ENCODE measurements at places on chromosomes 11 and 22. TPM values are rescaled to one million over a fixed set of nuclear protein-coding genes. Genes with fewer than 3 reads are reported as not detected.
A peak's percentile ranks its signal among the peaks of the same experiment; 100 is the strongest.

PANX3 gene
- not detected for total RNA-seq

DNA sequence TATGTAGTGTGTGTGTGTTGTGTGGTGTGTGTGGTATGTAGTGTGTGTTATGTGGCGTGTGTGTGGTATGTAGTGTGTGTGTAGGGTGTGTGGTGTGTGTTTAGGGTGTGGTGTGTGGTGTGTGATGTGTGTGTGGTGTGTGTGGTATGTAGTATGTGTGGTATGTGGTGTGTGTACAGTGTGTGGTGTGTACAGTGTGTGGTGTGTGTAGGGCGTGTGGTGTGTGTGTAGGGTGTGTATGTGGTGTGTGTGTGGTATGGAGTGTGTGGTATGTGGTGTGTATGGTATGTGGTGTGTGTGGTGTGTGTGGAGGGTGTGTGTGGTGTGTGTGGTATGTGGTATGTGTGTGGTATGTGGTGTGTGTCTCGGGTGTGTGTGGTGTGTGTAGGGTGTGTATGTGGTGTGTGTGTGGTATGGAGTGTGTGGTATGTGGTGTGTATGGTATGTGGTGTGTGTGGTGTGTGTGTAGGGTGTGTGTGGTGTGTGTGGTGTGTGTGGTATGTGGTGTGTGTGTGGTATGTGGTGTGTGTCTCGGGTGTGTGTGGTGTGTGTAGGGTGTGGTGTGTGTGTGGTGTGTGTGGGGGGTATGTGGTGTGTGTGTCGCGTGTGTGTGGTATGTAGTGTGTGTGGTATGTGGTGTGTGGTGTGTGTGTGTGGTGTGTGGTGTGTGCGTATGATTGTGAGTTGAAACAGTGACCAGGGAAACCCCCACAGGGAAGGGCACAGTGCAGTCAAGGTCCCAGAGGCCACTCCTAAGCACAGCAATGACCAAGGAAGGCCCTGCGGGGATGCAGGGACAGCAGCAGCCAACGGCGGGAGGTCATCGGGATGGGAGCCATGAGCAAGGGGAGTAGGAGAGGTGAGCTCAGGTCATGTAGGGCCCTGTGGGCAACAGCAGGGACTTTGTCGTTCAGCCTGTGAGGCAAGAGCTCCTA lies 2.9 kb upstream of the PPP6R2 start:
- no peak overlapping the region for H3K4me3 ChIP-seq
- peak; percentile 74 for DNase-seq
- 0 out of 2 replicates have a peak, but pooled peaks cover 4% of the 10 kb centered on the region for H3K4me1 ChIP-seq

DNA sequence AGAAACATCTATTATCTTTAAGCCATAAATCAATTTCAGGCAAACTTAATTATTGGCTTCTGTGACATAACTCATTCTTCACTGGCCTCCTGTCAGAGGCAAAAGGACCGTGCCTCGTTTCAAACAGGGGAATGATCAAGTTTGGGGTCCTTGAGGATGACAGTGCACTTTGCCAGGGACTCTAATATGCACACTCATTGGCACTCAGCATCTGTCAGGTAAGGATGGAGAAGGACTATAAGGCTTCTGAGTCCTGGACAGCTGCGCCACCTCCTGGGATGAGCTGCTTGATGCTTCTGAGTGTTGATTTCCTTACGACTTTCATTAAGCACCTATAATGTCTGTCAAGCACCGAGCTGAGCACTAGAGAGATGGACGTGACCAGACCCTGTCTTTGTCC lies 20.2 kb downstream of the BPIFC start:
- no peaks in the 10 kb centered on the region for H3K36me3 ChIP-seq
- H3K4me1 ChIP-seq = 0 out of 2 replicates have a peak, but pooled peaks cover under 1% of the 10 kb centered on the region
- H3K4me3 ChIP-seq = no peak overlapping the region
- H3K27me3 ChIP-seq = peaks cover 78% of the 10 kb centered on the region

OTOG gene
- total RNA-seq = not detected

OR52L1 gene
- not detected for total RNA-seq

DNA sequence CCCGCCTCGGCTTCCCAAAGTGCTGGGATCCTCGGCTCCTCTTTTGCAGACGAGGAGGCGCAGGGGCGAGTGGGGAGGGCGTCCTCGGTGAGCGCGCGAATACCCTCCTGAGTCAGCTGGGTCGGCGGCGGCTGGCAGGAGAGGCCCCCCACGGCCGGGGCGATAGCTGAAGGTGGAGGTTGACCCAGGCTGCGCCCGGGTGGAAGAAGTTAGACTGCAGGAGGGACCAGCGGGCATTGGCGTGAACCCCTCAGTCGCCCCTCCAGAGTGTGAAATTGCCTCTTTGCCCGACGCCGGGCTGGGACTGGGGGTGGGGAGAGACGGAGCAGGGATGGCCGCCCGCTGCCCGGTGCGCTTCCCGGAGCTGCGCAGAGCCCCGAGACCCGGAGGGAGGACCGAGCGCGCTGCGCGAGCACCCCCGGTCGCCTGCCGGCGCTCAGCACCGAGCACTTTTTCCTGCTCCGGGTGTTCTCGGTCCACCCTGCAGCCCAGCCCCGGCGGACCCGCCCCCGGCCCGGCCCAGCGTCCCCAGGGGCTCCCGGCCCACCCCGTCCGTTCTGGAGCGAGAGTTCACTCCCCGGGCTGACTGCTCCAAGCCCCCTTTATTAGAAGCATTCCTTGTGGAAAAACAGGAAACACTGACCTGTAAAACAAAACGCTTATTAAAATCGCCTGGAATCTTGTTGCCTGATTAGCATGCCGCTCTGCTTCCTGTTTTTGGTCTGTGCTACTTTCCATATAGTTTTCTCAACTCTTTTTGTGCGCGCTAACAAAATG lies 13.7 kb upstream of the CPT1A start:
- H3K27me3 ChIP-seq = 0 out of 2 replicates have a peak, but pooled peaks cover 4% of the 10 kb centered on the region
- H3K4me1 ChIP-seq = peaks cover 18% of the 10 kb centered on the region
- H3K4me3 ChIP-seq = no peak overlapping the region
- H3K27ac ChIP-seq = no peak overlapping the region

DNA sequence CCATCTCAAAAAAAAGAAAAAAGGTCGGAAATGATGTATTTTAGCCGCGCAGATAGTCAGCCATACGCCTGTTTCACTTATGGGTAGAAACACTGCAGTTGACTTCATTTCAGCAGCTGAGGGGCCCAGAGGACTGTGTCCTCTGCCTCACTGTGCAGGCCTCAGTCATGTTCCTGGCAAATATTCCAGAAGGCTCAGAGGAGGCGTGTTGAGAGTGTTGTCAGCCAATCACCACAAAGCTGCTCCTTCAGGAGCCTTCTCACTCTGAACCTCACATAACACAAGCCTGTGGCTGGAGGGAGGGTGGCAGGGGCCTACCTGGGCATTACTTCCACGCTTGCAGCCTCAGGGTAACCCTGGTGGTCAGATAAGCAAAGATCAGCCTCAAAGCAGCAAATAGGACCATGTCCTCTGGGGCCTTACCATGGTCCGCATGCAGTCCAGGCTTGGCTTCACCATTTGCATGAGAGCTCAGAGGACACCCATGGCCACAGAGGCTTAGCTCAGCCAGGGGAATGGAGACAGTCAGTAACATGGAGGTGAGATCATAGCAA lies 17.3 kb upstream of the TREH start:
- H3K27me3 ChIP-seq = no peaks in the 10 kb centered on the region
- no peak overlapping the region for H3K27ac ChIP-seq
- H3K36me3 ChIP-seq = no peaks in the 10 kb centered on the region
- peaks cover 3% of the 10 kb centered on the region for H3K4me1 ChIP-seq
- DNase-seq = no peak

- no peaks in the 10 kb centered on the region for H3K4me1 ChIP-seq
- DNase-seq = no peak
- no peak overlapping the region for H3K27ac ChIP-seq
Observed at GRCh38 chr22:29503811-29504372, 23.9 kb downstream of the NEFH start.

NRIP3 gene
- 1.1 TPM for total RNA-seq

DNA sequence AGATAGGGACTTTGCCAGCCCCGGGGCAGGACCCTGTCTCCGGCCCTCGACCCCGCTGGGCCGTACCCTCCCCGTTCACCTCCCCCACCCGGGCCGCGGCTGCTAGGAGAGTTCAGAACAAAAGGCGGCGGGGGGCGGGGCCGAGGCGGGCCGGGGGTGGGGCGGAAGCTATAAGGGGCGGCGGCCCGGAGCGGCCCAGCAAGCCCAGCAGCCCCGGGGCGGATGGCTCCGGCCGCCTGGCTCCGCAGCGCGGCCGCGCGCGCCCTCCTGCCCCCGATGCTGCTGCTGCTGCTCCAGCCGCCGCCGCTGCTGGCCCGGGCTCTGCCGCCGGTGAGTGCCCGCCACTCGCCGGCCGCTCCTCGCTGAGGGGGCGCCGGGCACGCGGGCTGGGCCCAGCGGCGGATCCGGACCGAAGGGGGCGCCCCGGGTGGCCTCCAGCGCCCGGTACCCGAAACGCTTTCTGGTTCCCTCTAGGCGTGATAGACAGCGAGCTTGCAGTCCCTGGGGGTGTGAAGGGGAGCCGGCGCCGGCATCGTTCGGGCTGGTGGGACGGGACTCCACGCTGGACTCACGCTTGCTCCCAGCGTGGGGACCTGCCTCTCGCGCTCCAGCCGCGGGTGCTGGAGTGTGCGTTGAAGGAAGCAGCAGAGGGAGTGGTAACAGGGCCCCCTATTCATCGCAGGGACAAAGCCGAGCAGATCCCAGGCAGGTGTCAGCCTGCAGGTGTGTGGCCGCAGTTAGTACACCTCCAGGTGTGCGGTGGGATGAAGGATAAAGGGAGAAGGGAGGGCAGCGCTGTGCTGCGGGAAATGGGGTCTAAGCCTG lies at the start of gene MMP11:
TSS of gene MMP11 (plus strand) at position 201 of the 825 bp plus-strand sequence. CDS start at position 223, 22 bp downstream.
- DNase-seq = no peak
- H3K27me3 ChIP-seq = no peaks in the 10 kb centered on the region
- H3K4me3 ChIP-seq = peak within 1 kb of the TSS; percentile 51
- peaks cover 3% of the 10 kb centered on the region for H3K4me1 ChIP-seq
- no peaks in the 10 kb centered on the region for H3K36me3 ChIP-seq

NNMT gene
- not detected for total RNA-seq

GRCh38 chr22:35938226-35938625 lies 90.4 kb downstream of the RBFOX2 start:
- DNase-seq = no peak
- no peaks in the 10 kb centered on the region for H3K27me3 ChIP-seq
- H3K4me3 ChIP-seq = no peak overlapping the region
- H3K4me1 ChIP-seq = no peaks in the 10 kb centered on the region
- 0 out of 2 replicates have a peak, but pooled peaks cover 11% of the 10 kb centered on the region for H3K36me3 ChIP-seq

DNA sequence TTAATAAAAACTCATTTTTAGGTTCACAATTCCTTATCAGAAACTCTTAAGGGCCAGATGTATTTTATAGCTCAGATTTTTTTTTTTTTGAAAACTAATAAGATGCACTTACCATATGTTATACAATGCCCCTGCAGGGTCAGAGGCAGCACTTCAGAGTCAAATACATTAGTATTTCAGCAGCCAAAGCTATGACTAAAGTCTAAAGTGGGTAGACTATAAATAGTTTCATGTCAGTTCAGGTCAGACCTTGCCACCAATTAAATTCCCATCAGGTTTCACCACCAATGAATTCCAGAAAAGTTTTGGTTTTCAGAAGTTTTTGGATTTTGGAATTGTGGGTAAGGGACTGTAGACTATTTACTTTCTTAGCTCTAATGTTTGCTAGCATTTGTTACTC lies 75.9 kb downstream of the FAM83F start:
- no peak overlapping the region for H3K4me3 ChIP-seq
- H3K36me3 ChIP-seq = no peaks in the 10 kb centered on the region
- no peak for DNase-seq
- no peak overlapping the region for H3K27ac ChIP-seq

- H3K4me3 ChIP-seq = peak overlapping the region; percentile 71
- H3K4me1 ChIP-seq = peaks cover 23% of the 10 kb centered on the region
- no peaks in the 10 kb centered on the region for H3K27me3 ChIP-seq
Observed at GRCh38 chr11:78573681-78574080, 983 bp downstream of the NARS2 start.

DNA sequence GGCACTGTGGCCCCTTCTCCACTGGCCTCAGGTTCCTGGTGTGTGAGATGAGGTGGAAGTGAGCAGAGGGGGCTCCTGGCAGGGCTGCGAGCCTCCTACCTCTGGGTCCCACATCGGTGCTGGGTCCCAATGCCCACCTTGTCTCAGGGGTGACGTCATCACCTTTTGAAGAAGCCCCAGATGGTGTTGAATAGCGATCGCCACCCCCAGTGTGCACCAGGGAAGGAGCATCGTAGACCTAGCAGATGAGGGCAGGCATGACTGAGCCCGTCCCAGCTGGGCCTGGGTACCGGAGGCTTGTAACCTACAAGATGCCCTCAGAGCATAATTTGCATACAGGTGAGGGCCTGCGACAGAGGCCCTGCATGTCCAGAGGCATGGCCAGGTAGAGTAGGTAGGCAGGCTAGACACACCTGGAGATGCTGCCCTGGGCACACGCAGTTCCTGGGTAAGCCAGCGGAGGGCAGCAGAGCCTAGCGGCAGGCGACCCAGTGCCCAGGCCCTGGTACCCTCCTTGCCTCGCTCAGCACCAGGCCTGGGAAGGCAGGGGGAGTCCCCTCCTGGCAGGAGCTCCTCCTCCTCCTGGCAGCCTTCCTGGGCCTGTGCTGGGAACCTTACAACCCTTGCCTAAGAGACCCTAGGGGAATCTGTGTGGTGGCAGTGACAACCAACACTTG lies 52.5 kb downstream of the TPCN2 start:
- H3K4me1 ChIP-seq = peaks cover 26% of the 10 kb centered on the region
- peak; percentile 91 for DNase-seq
- no peaks in the 10 kb centered on the region for H3K36me3 ChIP-seq
- H3K4me3 ChIP-seq = no peak overlapping the region
- no peaks in the 10 kb centered on the region for H3K27me3 ChIP-seq

C22orf31 gene
- total RNA-seq = not detected

Measured in PC-9 (cell line).